ENCODE measurements at places on chromosomes 16 and 17.

GRCh38 chr17:6534846-6535514 is 21.4 kb downstream of the PITPNM3 start:
- no peak for DNase-seq

DNA sequence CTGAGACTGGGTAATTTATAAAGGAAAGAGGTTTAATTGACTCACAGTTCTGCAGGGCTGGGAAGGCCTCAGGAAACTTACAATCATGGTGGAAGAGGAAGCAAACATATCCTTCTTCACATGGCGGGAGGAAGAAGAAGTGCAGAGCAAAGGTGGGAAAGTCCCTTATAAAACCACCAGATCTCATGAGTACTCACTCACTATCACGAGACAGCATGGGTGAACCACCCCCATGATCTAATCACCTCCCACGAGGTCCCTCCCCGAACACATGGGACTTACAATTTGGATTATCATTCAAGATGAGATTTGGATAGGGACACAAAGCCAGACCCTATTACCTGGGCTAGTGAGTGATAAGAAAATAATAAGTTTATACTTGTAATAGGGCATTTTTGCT is 70.6 kb upstream of the HS3ST2 start:
- no peak for DNase-seq

- DNase-seq: no peak
Measured at GRCh38 chr16:70410734-70411133, 28.2 kb downstream of the ST3GAL2 start.

- DNase-seq: no peak
Measured at GRCh38 chr16:3974751-3975150, 94.2 kb upstream of the CREBBP start.

DNA sequence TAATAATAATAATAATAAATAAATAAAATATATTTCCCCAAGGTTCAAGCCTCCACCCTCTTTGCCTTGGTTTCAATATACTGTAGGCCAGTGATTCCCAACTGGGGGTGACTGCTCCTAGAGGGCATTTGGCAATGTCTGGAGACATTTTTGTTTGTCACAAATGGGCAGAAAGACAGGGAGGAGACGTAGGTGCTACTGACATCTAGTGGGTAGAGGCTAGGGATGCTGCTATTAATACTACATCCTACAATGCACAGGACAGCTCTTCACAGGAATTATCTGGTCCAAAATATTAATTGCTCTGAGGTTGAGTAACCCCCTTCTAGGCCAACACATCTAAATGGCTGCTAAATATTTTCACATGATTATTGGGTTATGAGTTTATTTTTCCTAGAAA is 12.8 kb upstream of the PRR14 start:
- DNase-seq: no peak

GRCh38 chr16:24839347-24839972 is 6.3 kb upstream of the SLC5A11 start:
- no peak for DNase-seq

GRCh38 chr16:11529285-11529684 is 57.4 kb downstream of the LITAF start:
- no peak for DNase-seq

DNA sequence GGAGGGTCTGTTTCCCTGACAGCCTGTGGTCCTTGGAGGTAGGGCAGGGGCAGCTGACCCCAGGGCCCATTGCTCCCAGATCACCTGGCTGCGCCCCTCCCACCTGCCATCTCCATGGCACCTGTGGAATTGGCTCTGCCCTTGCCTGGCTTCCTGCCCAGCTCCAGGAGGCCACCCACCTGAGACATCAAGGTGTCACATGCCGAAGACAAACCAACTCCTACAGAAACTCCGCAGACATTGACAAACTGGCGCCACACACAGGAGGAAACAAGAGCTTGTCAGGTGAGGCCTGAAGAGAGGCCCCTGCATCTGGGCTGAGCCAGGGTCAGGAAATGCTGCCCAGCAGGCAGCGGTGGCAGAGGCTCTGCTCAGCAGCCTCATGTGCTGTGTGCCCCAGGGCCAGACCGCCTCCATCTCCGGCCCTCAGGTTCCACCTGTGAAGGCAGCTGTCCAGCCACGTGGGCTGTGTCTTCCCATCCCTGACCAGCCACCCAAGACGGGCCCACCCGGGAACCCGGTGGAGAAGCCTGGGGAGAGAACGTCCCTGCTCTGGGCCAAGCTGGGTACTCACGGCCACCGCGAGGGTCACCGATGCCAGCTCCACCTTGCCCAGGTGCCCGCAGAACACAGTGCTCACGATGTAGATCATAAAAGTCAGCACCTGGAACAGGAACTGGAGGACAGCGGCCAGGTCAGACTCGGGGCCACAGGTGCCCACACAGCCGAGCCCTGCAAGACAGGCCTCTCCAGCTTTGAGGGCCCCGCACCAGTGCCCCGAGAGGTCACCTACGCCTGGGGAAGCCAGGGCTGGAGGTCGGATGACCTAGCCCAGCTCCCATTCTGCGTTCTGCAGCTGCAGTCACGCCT is 1.6 kb downstream of the SLC47A2 start:
- DNase-seq: no peak

DNA sequence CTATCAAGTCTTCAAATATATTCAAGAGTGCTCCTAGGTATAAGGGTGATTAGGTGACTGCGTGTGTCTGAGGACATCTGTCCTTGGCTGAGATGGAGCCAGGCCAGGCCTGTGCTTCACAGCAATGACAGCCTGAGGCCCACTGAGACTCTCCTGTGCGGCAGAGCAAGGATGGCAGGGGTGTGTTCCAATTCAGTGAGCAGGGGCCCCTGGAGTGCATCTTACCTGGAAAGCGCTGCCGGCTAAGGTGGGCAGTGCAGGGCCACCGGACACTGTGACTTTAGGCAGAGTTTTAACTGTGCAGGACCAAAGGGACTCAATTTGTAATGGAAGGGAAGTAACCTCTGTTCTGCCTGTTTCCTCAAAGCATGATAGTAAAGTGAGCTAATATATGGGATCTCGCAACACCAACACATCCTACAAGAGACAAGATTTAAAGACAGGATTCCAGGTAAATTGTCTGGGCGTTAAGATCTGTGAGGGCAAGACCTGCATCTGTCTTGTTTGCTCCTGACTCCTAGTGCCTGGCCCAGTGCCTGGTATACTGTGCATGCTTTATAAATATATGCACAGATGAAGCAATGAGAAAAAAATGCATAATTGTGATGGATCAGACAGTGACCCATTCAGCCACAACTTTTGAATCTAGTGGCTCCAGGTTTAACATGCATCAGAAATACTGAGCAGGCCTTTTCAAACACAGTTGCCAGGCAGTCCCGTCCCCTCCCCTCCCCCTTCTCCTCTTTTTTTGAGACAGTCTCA is 86.7 kb downstream of the MRC2 start:
- no peak for DNase-seq

DNA sequence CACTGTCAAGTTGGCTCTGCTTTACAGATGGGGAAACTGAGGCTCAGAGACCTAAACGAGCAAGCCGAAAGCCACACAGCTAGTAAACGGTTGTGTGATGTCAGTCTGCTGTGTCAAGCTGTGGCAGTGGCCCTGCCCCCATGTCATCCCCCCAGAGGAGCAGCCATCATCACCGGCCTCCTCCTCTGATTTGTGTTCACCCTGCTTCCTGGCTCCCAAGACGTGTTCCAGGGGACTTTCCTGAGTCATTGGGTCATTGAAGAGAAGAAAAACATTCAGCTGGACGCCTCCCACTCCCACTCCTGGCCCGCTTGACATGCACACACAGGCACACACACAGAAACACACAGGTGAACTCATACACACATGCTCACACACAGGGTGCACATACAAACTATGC is 54.0 kb upstream of the CIBAR2 start:
- no peak for DNase-seq

- DNase-seq: no peak
Measured at GRCh38 chr17:78940708-78941107, 15.5 kb upstream of the TIMP2 start.
